ENCODE measurements at places on chromosomes 7 and 10.

GRCh38 chr7:135801045-135801693 is 52.6 kb upstream of the FAM180A start:
- DNase-seq, result no peak

GRCh38 chr10:124874-125273 is 10.4 kb upstream of the ZMYND11 start:
- no peak for DNase-seq

- no peak for DNase-seq
Measured at GRCh38 chr7:35482231-35482630, 212.7 kb downstream of the HERPUD2 start.

GRCh38 chr7:6202117-6202516 is 70.3 kb downstream of the CYTH3 start:
- no peak for DNase-seq

DNA sequence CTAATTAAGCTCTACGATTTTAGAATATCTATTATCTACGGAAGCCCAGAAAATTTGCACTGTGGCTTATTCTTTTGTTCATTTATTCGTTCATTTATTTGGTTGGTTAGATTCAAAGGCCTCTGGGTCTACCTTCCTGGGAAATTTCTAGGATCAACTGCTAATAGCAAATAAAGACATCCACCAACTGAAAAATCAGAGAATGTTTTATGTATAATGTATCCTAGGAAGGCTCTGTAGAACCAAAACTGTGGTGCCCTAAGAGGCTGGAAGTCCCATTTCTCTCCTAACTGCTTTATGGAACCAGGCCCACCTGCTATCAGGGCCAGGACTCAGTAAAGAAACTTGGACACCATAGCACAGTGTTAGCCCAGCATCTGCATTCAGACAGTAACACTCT is 923.4 kb upstream of the AUTS2 start:
- no peak for DNase-seq

DNA sequence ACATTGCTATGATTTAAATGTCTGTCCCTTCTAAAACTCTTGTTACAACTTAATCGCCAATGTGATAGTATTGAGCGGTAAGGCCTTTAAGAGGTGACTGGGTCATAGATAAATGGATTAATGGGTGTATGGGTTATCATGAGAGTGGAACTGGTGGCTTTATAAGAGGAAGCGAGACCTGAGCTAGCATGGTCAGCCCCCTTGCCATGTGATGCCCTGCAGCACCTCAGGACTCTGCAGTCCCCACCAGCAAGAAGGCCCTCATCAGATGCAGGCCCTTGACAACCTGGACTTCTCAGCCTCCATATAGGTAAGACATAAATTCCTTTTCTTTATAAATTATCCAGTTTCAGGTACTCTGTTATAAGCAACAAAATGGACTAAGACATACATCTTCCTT is 15.6 kb downstream of the PARP12 start:
- no peak for DNase-seq

GRCh38 chr7:81638198-81638597 is 131.6 kb downstream of the HGF start:
- DNase-seq, result no peak

GRCh38 chr7:141477865-141478264 is 73.3 kb upstream of the AGK start:
- DNase-seq, result no peak

DNA sequence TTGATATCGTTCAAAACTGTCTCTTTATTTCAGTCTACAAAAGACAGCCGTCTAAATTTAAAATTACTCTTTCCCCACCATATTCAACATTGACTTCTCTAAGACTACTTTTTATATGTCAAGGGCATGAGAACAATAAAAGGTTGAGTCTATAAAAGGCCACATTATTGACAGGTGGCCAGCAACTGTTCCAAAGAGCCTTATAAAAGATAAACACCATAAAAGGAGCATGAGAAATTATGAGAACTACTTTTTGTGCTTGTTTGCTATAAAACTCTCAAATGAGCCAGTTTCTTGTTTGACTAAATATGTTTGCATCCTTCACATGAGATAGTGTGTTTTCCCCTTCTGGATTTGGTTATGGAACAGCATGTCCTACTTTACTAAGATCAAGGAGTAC is 189.2 kb downstream of the THSD7A start:
- no peak for DNase-seq

DNA sequence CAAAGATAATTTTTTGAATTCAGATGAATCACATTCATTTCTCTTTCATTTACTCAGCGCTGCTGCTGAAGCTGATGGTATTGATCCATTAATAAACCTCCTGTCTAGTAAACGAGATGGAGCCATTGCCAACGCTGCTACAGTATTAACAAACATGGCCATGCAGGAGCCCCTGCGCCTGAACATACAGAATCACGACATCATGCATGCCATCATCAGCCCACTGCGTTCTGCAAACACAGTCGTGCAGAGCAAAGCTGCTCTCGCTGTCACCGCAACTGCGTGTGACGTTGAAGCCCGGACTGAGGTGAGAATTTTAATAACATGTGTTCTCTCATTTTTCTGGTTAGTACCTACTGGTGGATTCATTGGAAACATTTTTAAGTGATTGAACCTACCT is 70.2 kb downstream of the ARMC3 start:
- DNase-seq, result no peak

GRCh38 chr7:45574416-45574668 is 174 bp downstream of the ADCY1 start:
- DNase-seq, result no peak

GRCh38 chr7:139079861-139080260 is 29.7 kb downstream of the ZC3HAV1 start:
- DNase-seq, result no peak

GRCh38 chr7:33497051-33497450 is 367.7 kb downstream of the BBS9 start:
- no peak for DNase-seq

DNA sequence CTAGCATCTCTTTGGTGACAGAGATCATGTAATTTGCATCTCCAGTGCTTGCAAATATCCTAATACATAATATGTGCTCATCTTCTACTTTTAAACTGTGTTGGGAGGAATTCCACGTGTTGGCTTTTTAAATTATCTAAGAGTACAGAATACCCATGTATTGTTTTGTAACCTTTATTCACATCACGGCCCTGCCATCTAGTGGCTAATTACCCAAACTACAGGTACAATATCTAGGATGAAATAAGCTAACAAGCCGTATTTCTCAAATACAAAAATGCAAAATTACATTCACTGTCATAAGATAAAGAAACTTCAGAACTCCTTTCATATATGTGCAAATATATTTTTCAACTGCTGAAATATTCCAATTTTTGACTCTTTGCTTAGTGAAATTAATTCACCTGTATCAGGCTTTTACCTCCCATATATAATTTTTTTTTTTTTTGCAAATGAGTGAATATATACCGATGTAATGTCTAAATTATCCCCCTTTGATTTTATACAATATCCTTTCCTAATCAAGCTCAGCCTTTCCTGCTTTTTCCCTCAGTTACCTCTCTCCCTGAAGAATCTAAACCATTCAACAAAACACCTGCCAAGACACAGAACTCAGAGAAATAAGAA is 30.3 kb upstream of the LSM8 start:
- DNase-seq, result no peak

GRCh38 chr7:20312562-20312961 is 18.1 kb upstream of the ITGB8 start:
- no peak for DNase-seq

GRCh38 chr7:57772126-57772924 is 322.3 kb downstream of the ZNF716 start:
- DNase-seq, result no peak

- no peak for DNase-seq
Measured at GRCh38 chr10:76130892-76131291, 699.5 kb downstream of the LRMDA start.

- DNase-seq, result no peak
Measured at GRCh38 chr10:49152663-49153062, 18.8 kb upstream of the FAM170B start.

DNA sequence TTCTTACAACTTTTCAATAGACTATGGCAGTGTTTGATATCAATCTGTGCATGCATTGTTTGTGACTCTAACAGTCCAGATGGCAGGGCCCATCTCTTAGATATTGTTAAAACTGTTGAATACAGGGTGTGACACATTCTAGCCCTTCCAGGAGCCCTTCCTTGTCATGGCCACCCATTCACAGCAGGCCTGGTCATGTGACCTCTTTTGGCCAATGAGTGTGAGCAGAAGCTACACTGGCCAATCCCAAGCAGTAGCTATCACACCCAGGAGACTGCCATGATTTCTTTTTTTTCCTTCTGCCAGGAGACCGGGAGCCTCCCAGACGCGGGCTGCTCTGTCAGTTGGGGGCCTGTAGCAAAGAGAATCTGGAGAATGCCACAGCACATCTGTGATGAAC is 655.4 kb upstream of the MKI67 start:
- no peak for DNase-seq

DNA sequence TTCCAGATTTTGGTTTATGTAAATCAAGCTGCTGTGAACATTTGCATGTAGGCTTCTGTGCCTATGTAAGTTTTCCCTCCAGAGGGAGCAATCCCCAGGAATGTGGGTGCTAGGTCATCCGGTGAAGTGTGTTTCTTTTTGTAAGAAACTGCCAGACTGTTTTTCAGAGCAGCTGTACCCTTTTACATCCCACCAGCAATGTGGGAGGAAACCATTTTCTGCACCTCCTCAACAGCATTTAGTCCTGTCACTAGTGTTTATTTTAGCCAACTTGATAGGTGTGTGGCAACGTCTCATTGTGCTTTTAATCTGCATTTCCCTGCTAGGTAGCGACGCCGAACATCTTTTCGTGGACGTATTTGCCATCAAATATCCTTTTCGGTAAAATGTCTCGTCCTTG is 395.7 kb upstream of the FOXK1 start:
- no peak for DNase-seq

- no peak for DNase-seq
Measured at GRCh38 chr10:108014145-108014901, 849.8 kb upstream of the SORCS1 start.

DNA sequence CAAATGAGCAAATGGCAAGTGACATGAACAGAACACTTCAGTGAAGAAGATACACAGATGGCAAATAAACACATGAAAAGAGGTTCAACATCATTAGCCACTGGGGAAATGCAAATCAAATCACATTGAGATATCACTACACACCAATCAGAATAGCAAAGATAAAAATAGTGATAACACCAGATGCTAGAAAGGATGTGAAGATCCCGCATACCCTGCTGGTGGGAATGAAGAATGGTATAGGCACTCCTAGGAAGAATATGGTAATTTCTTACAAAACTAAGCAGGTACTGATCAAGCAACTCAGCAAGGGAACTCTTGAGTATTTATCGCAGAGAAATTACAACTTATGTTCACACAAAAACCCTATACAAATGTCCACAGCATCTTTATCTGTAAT is 11.2 kb downstream of the LAMB4 start:
- no peak for DNase-seq

GRCh38 chr10:116918583-116918982 is 69.3 kb downstream of the ENO4 start:
- DNase-seq, result no peak

- no peak for DNase-seq
Measured at GRCh38 chr7:42573881-42574672, 337.1 kb upstream of the GLI3 start.

GRCh38 chr10:3570131-3570729 is 214.8 kb downstream of the KLF6 start:
- no peak for DNase-seq

DNA sequence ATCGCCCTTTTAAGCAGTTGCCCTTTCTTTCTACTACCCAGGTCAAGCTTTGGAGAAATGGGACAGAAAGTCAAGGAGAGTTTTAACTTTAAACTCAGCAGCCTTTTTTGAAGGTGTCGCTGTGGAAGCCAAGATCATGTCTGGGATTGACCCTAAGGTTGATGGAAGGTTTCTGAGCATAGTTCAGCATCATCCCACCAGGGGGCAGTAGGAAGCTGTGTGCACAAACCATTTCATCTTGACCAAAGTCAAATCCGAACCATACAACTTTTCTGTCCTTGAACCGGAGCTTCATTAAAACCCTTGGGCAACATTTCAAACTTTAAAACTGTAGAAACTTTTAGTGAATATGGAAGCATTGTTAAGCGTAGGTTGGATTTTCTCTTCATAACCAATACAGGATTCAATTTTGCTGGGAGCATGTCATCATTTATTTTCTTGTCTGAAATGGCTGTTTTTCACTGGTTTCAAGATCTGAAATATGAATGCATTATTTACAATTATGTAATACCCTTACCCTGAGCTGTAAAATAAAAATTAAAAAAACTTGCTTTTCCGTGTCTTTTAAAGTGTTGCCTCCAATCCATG is 214.4 kb upstream of the KIAA1217 start:
- DNase-seq, result no peak

DNA sequence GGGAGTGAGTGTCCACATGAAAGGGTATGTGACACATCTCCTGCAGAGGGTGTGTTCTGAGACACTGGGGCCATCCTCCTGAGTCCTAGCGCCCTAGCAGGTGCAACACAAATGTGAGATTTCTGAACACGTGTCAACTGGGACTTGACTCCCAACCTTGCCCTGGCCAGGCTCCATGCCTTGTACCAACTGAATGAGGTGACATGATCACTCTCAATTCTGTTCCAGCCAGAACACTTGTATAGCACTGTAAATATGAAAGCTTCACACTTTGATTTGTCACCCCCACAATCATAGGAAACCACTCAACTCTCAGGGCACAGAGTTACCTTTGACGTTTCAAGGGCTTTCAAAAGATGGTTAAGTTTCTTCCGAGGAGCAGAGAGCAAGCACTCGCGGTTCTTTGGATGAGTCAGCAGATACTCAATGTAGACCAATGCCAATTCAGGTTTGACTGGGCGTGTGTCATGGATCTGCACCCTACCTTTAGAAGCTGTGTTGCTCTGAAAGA is 48.6 kb downstream of the NCAPG2 start:
- DNase-seq, result no peak

GRCh38 chr10:128575761-128576160 is 449.5 kb upstream of the MKI67 start:
- no peak for DNase-seq

DNA sequence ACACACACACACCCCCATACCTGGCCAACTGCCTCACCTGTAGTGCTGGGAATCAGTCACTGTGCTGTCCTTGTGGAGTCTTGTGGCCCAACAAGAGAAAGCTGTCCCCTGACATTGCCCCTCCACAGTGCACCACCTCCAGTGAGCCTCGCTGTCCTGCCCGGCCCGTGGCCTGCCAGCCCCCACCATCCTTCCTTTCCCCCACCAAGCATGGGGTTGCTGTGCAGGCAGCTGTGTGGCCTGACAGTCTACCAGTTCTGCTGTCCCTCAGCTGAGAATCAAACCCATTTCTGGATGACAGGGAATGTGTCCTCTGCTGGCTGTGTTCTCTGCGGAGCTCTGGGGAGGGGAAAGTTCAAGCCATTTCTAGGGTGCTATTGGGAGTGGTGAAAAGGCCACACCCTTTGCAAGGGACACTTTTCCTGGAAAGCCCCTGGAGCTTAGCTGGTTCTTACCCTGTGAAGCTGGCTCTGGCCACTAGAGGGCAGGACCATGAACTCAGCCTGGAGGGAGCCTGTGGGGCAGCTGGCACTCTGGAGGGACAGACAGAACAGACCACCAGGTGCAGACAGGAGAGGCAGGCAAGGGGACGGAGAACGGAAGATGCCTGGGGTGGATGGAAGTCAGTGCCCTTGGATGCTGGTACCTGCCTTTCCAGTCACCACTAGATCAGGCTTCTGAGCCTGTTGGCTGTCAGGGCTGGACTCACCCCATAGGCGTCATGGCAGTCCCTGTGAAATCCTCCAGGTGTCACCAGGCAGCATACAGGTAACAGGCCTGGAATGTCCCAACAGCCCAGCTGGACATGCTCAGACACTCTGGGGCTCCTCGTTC is 10.5 kb upstream of the MTPAP start:
- DNase-seq, result no peak

GRCh38 chr7:12373580-12374263 is 29.9 kb downstream of the VWDE start:
- no peak for DNase-seq
